ENCODE measurements at places on chromosomes 3 and 15.

DNA sequence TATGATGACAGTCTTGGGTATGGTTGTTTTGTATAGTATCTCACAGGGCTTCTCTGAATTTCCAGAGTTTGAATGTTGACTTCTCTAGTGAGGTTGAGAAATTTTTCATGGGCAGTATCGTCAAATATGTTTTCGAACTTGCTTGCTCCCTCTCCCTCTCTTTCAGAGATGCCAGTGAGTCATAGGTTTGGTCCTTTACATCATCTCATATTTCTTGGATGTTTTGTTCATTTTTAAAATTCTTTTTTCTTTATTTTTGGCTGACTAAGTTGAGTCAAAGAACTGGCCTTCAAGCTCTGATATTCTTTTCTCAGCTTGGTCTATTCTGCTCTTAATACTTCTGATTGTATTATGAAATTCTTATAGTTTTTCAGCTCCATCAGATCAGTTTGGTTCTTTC lies 282.3 kb upstream of the NECTIN3 start:
- no peak for DNase-seq

DNA sequence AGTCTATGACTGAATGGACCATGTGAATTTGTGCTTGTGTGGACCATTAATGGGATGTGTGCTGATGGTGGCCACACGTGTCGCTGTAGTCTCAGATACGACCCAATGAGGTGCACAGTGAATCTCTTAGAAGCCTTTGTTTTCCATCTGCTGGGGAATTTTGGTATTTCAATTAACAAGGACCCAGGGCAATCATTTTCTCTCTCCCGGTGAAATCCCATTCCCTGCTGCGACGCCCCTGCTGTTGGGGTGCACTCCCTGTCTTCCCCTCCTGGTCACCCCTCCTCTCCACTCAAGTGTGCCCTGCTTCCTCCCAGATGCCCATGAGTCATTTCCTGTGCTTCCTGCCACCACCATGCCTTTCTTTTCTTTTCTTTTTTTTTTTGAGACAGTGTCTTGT lies 32.7 kb downstream of the EBLN2 start:
- DNase-seq, result no peak

DNA sequence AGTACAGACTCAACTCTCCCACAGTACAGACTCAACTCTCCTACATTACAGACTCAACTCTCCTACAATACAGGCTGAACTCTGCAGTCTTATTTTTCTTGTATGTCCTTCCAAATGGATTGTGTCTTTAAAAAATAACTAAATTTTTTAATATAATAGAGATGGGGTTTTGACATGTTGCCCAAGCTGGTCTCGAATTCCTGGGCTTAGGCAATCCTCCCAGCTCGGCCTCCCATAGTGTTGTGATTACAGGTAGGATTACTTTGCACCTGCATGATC lies 31.2 kb upstream of the UBXN7 start:
- no peak for DNase-seq

DNA sequence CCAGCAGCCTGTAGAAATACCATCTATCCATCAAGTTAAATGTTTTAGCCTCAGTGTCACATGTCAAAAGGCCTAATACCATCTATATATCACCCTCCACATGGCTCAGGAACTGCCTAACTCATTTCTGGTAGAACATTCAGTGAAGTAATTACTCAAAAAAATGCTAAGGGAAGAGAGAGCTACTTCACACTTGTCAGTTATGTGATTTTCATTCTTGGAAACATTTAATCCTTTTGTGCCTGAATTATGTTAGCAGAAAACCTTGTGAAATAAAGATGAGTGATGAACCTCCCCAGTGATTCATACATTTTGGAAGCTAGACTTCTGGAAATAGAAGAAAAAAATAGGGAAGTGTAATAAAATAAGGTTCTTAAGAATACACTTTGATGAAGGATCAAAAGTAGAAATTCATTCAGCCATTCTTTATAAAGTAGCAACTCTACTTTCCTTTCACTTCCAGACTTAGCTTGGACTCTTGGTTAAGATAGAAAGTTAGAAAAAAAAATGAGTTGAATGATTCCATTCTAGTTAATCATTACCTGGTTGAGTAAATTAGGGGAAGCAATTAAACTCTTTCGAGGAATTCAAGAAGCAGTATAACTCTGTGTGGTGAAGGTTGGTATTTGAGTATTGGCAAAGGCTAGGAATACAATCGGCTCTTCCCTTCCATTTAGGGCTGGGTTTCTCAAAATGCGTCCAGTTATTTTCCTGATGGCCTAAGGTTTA lies 3.6 kb downstream of the OTOL1 start:
- DNase-seq, result no peak

- no peak for DNase-seq
These were observed 68.0 kb downstream of the COL8A1 start for GRCh38 chr3:99706410-99706809.
